Pulmonary artery endothelial cell (primary cell): ENCODE measurements at places on chromosomes 11 and 22. TPM values are rescaled to one million over a fixed set of nuclear protein-coding genes. Genes with fewer than 3 reads are reported as not detected.

GRCh38 chr22:37566903-37567798 is 6.9 kb downstream of the CDC42EP1 start:
- DNase-seq: no peak

- no peak for DNase-seq
Observed at GRCh38 chr11:104151404-104152204, 12.3 kb downstream of the PDGFD start.

- DNase-seq: peak; percentile 63
Observed at GRCh38 chr22:31952472-31952871, 8.1 kb downstream of the YWHAH start.

- DNase-seq: no peak
Observed at GRCh38 chr11:24383137-24383536, 113.7 kb upstream of the LUZP2 start.

- no peak for DNase-seq
Observed at GRCh38 chr11:116539836-116540418, 232.9 kb downstream of the BUD13 start.

DNA sequence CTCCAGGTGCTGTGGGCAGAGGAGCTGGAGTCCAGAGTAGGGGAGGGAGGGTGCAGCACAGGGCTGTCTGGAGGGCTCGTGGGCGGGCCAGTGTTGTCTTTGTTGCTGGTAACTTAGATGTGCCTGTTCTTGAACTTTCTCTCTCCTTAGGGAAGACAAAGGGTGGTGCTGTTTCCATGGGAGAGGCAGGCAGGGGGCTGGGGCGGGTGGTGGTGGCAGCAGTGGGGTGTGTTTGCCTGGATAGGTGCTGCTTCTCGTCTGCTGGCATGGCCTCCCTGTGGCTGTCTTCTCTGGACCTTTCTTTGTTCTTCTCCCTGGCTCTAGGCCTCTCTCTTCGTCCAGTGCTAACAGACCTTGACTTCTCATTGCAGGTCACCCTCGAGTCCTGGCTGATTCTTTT is 8.5 kb downstream of the SIDT2 start:
- DNase-seq: no peak

GRCh38 chr11:129425214-129425613 is 49.6 kb downstream of the BARX2 start:
- no peak for DNase-seq

- DNase-seq: no peak
Observed at GRCh38 chr22:31659246-31659645, 2.8 kb downstream of the PISD start.

TMEM179B gene
- total RNA-seq: 25.2 and 30.3 TPM in 2 replicates

GRIA4 gene
- 0.21 and 1.5 TPM in 2 replicates for total RNA-seq
